ENCODE measurements at places on chromosomes 11 and 22.

- DNase-seq: no peak
These were observed 979 bp upstream of the MOGAT2 start for GRCh38 chr11:75716659-75717058.

DNA sequence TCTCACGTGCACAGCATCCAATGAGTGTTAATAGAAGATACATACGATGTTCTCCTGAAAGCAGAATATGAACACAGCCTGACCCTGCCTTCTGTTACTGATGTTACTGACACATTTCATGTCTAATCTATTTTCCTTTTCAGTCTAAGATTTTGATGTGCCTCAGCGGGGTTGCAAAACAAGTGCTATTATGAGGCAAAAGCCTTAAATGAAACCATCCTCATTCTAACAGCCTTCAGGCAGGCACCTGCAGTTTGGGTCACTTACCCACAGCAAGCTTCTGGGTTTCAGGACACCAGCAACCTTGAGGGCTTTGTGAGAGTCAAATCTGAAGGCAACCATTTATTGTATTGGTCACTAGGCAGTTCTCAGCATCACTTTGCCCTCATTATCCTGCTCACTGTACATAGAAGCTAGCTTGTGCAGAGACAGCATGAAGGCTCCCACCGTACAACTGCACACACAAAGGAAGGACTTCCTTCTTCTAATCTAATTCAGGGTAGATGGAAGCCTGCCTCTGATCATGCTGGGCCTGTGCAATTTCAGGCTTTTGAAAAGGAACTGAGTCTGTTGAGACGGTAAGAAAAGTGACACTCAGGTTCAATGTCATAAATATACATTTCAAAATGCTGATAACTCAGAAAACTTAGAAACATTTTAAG, 183.2 kb upstream of the PITPNB start:
- no peak for DNase-seq

DNA sequence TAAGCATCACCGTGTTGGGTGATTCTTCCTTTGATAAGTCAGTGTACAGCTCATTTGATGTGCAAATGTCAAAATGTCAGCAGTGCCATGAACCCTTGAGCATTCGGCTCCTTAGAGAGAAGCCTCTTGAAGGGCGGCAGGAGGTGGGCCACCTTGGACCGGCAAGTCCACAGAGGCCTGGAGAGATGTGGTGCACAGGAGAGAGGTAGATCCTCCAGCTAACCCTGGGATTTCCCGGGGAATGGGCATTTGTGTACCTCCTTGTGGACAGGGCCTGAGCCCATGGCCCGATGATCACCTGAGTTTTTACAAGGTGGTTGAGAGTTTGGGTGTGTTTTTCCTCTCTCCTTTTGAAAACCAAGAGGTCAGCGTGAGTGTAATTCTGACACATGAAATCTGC, 133.2 kb upstream of the RCN1 start:
- no peak for DNase-seq

DNA sequence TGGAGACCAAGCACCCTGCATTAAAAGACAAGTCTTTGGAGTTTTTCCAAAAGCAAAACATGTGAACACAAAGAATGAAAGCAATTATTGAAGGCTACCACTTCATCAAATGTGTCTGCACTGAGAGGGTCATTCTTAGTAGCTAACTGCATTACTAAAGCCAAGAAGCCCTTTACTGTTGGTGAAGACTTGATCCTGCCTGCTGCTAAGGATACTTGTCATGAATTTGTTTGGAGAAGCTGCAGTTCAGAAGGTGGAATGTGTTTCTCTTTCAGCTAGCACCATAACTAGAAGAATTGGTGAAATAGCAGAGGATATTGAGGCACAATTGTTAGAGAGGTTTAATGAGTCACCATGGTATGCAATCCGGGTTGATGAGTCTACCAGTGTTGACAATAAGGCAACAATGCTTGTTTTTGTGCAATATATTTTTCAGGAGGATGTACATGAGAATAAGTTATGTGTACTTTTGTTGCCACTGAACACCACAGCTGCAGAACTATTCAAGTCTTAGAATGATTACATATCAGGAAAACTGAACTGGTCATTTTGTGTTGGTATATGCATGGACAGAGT, 457.3 kb upstream of the ISX start:
- DNase-seq: no peak

- no peak for DNase-seq
These were observed 1.0 kb upstream of the ADSL start for GRCh38 chr22:40345271-40345670.

DNA sequence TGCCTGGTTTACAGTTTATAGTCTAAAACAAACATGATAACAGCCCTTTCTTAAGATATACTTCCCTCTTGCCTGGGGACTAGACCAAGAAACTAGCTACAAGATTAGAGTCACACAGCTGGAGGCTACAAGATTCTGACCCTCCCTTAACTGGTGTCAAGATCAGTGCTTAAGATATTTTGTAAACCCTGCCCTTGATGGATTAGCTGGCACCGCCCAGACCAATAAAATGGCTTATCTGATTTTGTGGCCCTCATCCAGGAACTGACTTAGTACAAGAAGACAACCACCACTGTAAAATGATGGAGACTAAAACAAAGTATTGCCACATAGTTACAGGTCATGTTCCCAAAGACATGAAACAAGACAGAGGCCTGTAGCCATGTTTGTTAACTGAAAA, 53.4 kb downstream of the FAM181B start:
- no peak for DNase-seq

DNA sequence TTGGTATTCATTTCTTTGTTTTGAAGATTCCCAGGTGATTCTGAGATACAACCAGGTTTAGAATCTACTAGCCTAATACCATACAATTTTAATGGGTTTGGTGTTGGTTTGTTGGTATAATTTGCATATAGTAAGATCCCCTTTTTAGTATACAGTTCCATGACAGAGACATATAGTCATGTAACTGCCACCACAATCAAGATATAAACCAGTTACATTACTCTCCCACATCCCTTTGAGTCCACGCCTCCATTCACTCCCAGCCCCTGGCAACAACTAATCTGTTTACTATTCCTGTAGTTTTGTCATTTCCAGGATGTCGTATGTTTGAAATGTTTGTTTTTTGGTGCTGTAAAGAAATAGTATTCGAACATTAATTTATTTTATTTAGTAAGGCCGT, 4.3 kb downstream of the ASRGL1 start:
- no peak for DNase-seq

DNA sequence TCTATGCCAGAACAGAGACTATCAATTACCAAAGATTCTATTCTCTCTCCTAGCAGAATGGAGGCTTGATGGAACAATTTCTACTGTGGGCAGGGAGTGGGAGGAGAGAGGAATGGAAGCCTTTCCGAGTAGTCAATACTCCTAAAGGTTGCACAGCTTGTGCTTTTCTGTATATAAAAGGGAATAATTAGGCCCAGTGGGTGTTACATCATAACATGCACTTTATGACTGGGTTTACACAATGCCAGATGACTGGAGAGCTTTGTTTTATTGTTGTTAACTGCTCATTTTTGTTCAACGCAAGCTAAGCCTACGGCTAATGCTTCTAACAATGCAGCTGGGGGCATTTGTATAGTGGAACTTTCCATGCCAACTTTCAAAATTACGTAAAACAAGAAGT, 2237.9 kb upstream of the RAG2 start:
- DNase-seq: no peak

DNA sequence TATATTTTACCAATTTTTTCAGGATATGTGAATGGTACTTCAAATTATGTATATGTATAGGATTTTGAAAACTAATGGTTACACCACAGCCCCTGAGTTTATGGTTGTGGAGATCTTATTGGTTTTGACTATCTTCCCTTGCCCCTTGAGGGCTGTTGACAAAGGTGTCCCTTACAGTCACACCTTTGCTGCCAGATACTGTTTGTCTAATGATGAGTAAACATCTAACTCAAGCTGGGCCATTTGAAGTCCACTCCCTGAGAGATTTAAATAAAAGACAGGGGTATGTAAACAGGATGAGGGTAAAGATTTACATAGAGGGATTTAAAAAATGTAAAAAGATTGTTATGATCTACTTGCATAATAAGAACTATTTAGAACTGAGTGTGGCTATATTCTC, 38.9 kb upstream of the LUZP2 start:
- DNase-seq: no peak

- DNase-seq: no peak
These were observed 2.4 kb downstream of the LTBP3 start for GRCh38 chr11:65555693-65556231.

- no peak for DNase-seq
These were observed 4.9 kb downstream of the ZFTA start for GRCh38 chr11:63763496-63764339.
